Activated T-cell treated with anti-CD3 and anti-CD28 coated beads for 24 hours (primary cell): ENCODE measurements at places on chromosomes 6 and 20.

- no peak for DNase-seq
These were observed 5.7 kb upstream of the NECAB3 start for GRCh38 chr20:33679758-33680485.

GRCh38 chr6:157683707-157684106 is 139.3 kb upstream of the SNX9 start:
- no peak for DNase-seq

DNA sequence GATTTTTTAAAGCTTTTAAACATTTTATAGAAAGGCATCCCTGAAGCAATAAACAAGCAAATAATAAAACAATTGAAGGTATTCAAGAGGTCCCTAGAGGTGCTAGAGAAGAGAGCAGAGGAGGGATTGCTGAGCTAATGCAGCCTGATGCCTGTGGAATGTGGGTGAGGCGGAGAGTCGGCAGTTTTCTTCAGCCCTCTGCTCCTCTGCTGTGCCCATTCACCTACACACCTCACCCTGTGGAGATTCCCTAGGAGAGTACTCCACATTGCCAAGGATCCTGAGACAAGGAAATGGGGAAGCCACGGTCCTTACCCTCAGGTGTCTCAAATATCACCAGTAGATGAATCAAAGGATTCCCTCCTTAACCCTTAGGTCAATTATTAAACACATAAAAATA is 199.8 kb upstream of the POU3F2 start:
- no peak for DNase-seq

DNA sequence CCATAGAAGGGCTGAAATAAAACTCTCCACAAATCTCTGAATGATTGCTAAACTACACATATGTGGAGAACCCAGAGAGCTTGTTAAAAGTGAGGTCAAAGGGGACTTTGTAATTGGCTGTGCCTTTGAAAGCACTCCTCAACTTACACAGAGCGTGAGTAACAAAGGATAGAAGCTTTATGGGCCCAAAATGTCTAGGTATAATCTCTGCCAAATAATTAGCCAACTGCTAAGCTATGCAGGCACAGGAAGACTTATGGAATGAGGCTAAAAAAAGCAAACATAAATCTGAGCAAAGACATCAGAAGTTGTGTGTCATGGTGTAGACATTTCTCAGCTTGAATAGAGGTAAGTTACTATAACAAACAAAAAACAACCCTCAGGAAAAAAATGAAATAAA is 23.3 kb upstream of the UST start:
- DNase-seq = no peak

DNA sequence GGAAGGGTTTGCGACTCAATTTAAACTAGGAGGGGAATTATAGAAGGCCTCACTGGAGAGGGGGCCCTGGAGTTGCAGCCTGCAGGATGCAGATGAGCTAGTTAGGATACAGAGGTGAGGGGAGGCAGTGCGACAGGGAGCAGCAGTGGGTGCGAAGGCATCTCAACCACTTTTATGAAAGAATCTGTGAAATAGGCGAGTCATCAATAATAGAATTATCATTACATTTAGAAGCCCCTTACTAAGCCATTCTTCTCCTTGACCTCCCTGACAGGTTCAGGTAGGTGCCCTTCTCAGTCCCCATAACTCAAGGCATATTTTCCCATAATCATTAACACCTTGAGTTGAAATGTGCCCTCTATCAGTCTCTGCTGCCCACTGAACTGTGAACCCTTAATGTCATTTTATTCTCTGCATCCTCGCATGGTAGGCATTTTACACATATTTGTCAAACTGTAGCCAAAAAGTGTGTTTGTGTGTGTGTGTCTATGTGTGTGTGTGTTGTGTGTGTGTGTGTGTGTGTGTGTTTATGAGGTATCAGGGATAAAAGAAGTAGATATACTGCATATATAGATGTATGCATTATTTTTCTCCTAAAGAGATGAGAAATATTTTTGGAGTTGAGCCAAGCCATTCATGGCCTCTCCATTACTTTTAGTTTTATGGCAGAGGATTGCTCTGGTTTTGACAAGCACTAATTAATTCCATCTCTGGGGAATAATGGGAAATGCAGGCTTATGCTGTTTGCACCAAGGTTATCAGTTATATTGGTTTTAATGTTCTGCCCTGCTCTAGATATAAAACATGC is 898.8 kb downstream of the KIF16B start:
- no peak for DNase-seq

- no peak for DNase-seq
These were observed 541.3 kb upstream of the MARCKS start for GRCh38 chr6:113315879-113316278.

DNA sequence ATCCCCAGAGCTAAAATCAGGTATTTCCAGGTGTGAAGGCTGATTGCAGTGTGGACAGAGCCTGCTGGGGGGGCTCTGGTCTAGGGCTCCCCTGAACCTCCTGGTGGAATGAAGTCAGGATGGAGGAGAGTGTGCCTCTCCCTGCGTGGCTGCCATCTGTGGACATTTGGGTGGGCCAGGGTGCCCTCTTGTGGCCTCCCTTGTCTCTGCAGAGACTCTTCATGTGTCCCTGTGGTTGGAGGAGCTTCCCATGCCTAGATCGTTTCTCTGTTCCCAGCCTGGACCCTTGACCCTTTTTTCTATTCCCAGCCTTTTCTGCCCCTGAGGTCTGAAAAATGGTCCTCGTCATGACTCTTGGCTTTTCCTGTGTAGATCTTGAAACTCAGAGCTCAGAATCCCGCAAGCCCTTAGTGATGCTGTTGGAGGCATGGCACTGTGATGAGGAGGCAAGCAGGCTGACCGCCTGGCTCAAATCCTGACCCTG is 9.9 kb upstream of the PSMF1 start:
- DNase-seq = peak; percentile 40

GRCh38 chr6:106077170-106077569 is 9.0 kb upstream of the PRDM1 start:
- no peak for DNase-seq

DNA sequence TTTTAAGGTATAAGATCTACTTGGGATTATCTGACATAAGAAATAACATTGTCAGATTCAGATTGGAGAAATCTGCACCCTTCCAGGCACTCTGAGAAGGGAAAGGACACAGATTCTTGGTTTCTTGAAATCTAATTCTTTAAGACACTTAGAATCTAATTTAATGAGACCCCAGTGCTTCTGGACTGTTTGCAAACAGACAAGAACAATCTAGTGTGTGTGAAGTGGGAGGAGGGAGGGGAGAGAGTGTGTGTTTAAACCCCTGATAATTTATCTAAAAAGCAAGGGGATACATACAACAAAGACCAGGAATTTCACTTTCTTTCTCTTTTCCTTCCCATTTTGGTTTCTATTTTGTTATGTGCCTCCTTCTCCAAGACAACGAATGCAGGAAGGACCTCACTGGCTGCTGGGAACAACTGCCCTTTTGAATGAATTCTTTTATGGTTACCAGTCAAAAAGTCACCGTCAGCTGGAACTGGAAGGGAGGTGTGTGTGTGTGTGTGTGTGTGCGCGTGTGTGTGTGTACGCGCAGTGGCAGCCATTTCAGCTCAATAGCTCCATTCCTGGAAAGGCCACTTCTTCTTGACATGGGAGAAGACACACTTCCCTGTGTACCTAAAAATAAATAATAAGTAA is 129.4 kb downstream of the BCAS1 start:
- no peak for DNase-seq

GRCh38 chr20:35735826-35736470 is 6.1 kb downstream of the RBM39 start:
- no peak for DNase-seq

- DNase-seq = no peak
These were observed 5.6 kb upstream of the HTR1B start for GRCh38 chr6:77468939-77469338.

GRCh38 chr6:7899101-7899888 is 11.3 kb downstream of the TXNDC5 start:
- DNase-seq = no peak

DNA sequence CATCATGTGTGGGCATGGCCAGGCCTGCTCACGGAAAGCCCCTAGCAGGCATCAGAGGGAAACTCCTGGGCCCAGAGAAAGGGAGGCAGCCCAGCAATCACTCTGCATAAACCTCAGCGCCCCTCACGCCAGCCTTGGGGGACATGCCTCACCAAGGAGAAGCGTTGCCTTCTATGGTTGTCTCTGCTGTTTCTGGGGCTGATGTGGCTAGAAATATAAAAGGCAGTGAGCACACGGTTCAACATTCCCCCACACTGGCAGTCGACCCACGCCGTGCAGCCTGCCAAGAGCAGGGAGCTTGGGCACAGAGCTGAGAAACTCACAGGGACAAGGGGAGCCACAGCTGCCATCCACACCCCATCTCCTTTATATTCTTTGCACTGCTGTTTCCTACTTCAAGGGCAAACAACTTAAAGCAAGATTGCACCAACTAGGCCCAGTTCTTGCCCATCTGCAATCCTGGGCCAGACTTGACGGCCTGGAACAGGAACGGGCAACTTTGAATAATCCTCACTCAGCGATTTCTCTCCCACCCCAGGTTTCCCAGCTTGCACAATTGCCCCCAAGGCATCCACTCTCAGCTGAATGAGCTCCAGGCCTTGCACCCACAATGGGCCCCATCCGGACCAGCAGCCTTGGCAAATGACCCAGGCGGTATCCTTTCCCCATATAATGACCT is 35.5 kb upstream of the FOXC1 start:
- no peak for DNase-seq
